Endodermal cell (in vitro differentiated cells): ENCODE measurements at places on chromosomes 11 and 22.

DNA sequence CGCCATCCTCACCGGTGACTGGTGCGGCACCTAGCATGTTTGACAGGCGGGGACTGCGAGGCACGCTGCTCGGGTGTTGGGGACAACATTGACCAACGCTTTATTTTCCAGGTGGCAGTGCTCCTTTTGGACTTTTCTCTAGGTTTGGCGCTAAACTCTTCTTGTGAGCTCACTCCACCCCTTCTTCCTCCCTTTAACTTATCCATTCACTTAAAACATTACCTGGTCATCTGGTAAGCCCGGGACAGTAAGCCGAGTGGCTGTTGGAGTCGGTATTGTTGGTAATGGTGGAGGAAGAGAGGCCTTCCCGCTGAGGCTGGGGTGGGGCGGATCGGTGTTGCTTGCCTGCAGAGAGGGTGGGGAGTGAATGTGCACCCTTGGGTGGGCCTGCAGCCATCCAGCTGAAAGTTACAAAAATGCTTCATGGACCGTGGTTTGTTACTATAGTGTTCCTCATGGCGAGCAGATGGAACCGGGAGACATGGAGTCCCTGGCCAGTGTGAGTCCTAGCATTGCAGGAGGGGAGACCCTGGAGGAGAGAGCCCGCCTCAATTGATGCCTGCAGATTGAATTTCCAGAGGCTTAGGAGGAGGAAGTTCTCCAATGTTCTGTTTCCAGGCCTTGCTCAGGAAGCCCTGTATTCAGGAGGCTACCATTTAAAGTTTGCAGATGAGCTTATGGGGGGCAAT, 1.1 kb downstream of the NEAT1 start:
- DNase-seq: peak; percentile 59

- no peak for DNase-seq
Measured at GRCh38 chr11:35798983-35799382, 136.4 kb downstream of the TRIM44 start.

- no peak for DNase-seq
Measured at GRCh38 chr22:28904211-28904896, 21.0 kb downstream of the ZNRF3 start.

DNA sequence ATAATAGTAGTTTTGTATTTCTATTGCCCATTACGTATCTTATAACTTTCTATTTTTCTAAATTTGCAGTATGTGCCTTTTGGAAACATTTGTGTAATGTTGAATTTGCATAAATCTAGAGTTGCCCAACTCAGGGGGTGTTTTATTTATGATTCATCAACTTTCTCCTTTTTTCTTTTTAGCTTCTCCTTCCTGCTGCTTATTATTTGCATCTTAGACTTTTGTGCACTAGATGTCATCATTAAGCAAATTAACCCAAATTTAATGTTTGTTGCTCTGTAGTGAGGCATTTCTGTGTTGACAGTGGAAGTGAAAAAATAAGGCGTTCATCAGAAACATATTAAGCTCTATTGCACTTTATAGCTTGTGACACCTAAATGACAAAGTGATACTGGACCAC, 56.2 kb upstream of the ZBED5 start:
- DNase-seq: no peak

- no peak for DNase-seq
Measured at GRCh38 chr11:26930518-26931247, 63.2 kb upstream of the FIBIN start.

DNA sequence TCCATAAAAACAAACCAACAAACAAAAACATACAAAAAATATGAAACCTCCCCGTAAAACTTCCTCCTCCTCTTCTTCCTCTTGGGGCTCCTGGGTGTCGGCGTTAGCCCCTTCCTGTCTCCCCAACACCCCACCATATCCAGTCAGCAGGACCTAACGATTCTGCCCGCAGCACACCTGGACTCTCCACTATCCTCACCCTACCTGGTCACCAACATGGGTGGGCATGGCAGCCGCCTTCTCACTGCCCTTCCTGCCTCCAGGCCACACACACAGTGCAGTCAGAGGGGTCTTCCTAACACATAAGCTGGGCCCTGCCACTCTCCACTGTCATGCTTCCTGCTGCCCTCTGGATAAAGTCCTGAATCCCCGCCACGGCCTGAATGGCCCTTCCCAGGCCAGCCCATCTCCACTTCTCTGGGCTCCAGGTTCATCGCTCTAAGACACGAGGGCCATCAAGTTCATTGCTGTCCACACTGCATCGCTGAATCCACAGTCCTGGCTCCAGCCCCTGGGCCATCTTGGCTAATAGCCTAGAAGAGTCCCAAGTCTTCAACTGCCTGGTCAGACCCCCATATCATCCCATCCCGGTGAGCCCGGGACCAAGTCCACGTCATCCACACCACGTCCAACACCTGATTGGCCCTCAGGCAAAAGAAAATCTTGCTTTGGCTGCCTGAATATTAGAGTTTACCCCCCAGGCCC, 76.2 kb downstream of the IGLL1 start:
- no peak for DNase-seq

GRCh38 chr11:133947321-133947756, 9.4 kb downstream of the IGSF9B start:
- DNase-seq: peak; percentile 95

GRCh38 chr22:20028855-20029549, 8.1 kb downstream of the TANGO2 start:
- DNase-seq: no peak

- DNase-seq: no peak
Measured at GRCh38 chr11:64744544-64745188, 724 bp upstream of the RASGRP2 start.

DNA sequence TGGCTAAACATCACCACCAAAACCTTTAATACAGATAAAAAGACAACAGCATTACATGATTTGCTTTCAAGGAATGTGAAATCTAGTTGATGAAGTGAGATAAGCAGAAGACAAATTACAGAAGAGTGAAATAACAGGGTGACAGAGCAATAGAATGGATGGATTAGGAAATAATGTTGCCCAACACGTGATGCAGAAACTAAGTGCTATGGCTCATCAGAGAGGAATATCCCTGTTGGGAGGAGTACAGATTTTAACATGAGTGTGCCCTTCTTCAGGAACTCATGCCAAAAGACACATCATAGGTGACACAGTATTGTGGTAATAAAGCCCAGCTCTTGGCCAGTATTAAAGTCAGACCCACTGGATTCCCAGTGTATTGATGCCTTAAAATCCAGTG, 176.6 kb upstream of the RAG2 start:
- DNase-seq: no peak

- DNase-seq: no peak
Measured at GRCh38 chr11:61369372-61370348, 7.5 kb downstream of the TMEM138 start.

DNA sequence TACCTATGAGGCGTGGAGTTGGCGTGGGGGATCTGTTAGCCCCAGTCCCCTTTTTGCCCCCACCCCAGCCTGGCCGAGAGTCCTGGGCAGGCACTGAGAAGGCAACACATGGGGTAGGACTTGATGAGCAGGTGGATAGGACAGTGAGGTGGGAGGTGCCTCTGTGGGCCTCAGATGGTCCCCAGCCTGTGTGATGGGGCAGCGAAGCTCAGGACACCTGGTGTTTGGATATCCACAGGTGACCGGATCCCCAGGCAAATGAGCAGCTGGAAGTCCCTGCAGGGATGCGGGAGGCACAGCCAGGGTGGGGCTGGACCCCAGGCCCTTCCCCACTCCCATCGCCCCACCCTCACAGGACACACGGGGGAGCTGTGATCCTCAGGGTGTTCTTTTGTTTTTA, 9.7 kb downstream of the FBLN1 start:
- DNase-seq: no peak

- DNase-seq: no peak
Measured at GRCh38 chr11:34721646-34722045, 100.8 kb downstream of the EHF start.

DNA sequence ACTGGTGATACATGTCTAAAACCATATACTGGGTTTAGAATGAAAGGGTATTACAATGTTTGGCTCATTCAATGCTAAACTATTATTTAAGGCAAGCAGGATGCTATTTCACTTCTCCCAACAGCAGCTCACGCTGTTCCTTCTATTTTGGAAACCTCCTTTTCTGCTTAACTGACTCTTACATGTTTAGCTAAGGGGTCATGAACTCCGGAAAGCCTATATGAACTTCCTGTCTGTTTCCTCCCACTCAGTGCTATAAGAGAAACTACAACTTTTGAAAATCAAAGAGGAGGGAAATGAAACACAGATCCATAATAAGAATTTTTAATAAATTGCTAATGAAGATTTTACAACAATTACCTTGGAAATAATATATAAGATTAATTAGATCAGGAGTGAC, 30.9 kb downstream of the SLC36A4 start:
- no peak for DNase-seq

GRCh38 chr11:36818410-36818809, 220.4 kb upstream of the RAG2 start:
- peak; percentile 78 for DNase-seq

DNA sequence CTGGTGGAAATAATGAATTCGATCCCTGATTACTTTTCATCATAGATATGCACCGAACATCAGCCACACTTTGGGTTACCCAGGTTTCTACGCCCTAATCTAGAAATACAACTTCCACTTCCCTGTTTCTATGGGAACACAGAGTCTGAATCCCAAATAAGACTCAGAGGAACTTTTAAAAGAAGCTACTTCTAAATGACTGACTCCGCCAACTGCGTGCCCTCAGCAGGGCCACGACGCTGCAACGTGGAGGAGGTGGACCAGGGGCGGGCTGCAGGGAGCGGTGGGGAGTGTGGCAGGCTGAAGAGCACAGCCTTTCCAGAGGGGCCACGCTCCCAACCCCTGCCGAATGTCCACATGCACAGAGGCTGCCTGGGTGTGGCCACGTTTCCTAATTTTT, 304.0 kb downstream of the SHANK2 start:
- DNase-seq: no peak

DNA sequence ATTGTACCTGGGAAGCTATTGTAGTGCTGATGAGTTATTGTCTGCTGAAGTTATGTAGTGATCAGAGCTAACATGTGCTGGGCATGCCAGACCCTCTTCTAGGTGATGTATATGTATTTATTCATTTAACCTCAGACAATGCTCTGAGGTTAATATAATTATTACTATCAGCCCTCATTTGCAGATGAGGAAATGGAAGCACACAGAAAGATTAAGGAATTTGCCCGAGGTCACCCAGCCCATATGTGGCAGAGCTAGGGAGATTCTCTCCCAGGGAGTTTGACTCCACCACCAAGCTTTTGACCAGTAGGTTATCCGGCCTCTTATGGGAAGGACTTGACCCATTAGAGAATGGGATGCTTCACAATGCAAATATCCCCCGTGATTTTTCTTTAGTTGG, 114.2 kb upstream of the NAV2 start:
- DNase-seq: no peak

DNA sequence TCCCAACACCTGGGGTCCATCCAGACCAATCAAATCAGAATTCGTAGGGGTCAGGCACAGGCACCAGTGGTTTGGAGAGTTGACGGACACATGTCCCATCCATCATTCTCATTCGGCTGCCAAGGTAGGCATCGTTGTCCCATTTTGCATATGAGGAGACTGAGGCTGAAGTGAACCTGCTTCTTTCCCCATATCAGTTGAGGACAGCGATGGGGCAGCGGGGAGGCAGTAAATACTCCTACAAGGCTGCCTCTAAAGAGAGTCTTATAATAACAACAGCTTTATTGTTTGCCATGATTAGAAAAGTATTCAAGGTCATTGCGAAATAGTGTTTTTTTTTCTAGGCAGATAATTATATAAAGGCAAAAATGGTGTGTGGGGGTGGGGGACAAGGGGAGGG, 1.6 kb upstream of the BEST1 start:
- no peak for DNase-seq

DNA sequence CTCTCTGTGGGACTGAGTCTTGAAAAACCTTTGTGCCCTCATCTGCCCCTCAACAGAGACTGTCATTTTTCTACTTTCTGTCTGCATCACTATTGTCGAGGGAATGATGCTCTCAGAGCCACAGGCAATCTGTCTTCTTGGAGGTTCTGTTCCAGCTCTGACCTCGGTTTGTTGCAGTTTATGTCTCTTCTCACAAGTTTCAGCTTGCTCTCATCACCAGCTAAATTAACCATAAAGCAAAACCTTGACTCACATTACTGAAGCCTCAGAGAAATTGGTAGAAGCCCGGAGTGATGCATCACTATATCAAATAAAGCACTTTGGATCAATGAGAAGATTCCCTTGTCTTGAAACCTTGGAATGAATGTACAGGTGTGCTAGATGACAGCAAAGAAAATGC, 60.6 kb upstream of the BLID start:
- DNase-seq: no peak

GRCh38 chr11:119055901-119056300, 1.1 kb downstream of the HYOU1 start:
- peak; percentile 53 for DNase-seq

- peak; percentile 75 for DNase-seq
Measured at GRCh38 chr11:2891326-2892214, 6.0 kb upstream of the CDKN1C start.

- no peak for DNase-seq
Measured at GRCh38 chr11:9357041-9357440, 27.4 kb upstream of the IPO7 start.

GRCh38 chr22:33918676-33919365, 1.5 kb downstream of the LARGE1 start:
- DNase-seq: no peak

GRCh38 chr11:115784796-115785521, 280.7 kb upstream of the CADM1 start:
- DNase-seq: no peak

- no peak for DNase-seq
Measured at GRCh38 chr11:75387736-75388294, 11.5 kb upstream of the RPS3 start.
